ENCODE measurements at places on chromosomes 2 and 18.

- peak; percentile 70 for DNase-seq
Measured at GRCh38 chr2:151289972-151290866, 751 bp upstream of the NMI start.

- no peak for DNase-seq
Measured at GRCh38 chr2:116057538-116057937, 1615.1 kb downstream of the DPP10 start.

DNA sequence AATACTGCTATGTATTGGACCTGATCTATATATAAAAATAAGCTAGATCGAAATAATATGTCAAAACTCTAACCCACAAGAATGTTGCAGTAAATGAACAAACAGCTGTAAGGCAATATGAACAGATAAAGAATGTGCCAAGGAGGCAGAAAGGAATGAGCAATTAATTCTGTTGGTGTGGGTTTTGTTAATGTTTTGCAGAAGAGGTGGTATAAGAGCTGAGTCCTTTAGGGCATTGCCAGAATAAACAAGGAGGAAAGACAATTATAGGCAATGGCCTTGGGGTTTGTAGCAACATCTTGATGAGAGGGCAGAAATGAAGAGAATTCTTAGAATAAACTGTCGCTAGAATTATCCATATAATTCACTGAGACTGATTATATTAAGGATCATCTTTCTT lies 240.9 kb upstream of the GULP1 start:
- no peak for DNase-seq

DNA sequence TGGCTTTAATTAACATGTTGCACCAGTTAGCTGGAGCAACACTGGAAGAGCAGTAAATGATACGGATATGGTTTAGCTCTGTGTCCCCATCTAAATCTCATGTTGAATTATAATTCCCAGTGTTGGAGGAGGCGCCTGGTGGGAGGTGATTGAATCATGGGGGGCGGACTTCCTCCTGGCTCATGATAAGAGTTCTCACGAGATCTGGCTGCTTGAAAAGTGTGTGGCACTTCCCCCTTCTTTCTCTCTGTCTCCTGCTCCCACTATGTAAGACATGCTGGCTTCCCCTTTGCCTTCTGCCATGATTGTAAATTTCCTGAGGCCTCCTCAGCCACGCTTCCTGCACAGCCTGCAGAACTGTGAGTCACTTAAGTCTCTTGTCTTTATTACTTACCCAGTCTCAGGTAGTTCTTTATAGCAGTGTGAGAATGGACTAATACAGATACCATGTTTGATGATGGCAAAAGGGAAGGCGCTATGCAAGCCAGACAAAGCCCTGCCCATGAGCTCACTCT lies 963.6 kb downstream of the SOCS6 start:
- DNase-seq, result peak; percentile 1

DNA sequence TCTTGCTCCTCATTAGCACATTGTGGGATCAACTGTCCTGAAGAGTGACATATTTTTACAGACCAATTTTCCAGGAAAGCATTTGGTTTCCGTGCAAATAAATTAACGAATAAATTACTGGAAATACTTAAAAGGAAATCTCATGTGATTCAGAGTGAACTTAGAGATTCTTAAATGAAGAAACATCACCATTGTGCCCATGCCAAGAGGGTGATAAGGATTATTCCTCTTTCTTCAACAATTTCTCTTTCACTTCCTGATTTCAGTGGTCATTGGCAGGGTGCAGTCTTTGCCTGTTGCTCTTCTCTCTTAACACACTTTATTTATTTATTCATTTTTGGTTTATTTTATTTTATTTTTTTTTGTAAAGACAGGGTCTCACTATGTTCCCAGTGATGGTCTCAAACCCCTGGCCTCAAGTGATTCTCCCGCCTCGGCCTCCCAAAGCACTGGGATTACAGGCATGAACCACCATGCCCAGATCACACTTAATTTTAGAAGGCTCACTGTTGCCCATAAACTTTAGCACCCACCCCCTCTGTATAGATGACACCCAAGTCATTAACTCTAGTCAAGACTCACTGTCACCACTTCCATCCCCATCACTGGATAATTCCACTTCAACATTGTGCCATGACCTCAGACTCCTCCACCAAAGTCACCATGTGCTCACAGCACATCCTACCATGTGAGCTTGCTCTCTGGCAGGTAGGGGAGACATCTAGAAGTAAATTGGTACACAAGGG lies 92.6 kb upstream of the CERS6 start:
- DNase-seq, result peak; percentile 76

GRCh38 chr18:78926243-78926615 lies 53.4 kb upstream of the SALL3 start:
- DNase-seq, result no peak

- no peak for DNase-seq
Measured at GRCh38 chr2:241729868-241730267, 4.6 kb upstream of the D2HGDH start.

- DNase-seq, result no peak
Measured at GRCh38 chr2:67752969-67753368, 309.8 kb downstream of the C1D start.

GRCh38 chr18:54769526-54770464 lies 58.5 kb upstream of the RAB27B start:
- DNase-seq, result no peak

DNA sequence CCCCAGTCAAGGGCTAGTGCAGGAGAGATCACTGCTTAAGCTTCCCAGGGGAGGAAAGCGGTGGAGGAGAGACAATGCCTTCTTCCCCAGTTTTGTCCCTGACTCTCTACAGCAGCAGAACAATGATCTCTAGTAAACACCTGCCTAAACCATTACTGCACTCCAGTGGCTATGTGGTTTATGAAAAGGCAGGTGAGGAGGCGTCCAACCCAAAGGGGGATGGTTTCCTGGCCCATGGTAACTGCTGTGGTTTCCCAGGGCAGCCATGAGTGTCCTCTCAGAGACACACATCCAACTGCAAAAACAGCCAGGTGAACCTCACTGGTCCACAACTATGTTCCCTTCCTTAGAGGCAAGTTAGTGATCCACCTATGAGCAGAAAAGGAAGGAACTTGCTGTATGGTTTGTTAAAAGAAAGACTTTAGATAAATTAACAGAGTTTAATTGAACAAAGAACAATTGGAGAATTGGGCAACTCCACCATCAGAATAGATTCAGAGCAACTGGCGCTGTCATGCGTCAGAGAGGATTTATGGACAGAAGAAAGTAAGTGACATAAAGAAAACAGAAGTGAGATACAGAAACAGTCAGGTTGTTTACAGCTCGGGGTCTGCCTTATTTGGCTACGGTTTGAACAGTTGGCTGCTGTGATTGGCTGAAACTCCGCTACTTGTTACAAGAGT lies 4.8 kb upstream of the TTC39C start:
- no peak for DNase-seq

GRCh38 chr18:9898792-9899549 lies 13.2 kb downstream of the TXNDC2 start:
- DNase-seq, result peak; percentile 67

DNA sequence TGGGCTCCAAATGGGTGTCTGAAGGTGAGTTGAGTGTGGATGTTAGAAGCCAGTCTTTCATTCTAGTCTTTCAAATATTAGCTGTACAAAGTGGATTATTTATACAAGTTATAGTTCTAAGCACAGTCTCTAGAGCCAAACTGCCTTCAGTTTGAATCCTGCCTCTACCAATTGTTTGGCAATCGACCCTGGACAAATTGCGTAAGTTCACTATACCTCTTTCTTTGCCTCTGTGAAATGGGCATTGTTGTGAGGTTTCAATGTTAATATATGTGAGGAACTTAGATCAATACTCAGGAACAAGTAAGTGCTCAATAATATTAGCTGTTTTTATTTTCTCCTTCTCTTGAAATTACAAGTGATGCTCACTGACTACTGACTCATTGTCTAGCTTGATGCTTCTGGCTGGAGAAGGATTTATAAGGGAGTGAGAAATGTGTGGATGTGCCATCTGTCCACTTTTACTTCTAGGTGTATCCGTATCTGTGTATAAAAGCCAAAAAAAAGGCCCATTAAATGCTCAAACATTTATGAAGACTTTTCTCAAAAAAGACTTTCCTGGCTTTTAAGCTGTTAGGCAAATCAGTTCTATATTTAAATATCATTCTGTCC lies 48.1 kb upstream of the RAPH1 start:
- DNase-seq, result no peak

- DNase-seq, result no peak
Measured at GRCh38 chr2:219630770-219631405, 3.5 kb downstream of the SLC4A3 start.

Measured in suppressor macrophage (primary cell).